Activated CD4-positive, alpha-beta T cell treated with anti-CD3 and anti-CD28 coated beads, Interleukin-2, amount 50 U/mL, for 4 hours (primary cell): ENCODE measurements at places on chromosomes 7 and 10.

DNA sequence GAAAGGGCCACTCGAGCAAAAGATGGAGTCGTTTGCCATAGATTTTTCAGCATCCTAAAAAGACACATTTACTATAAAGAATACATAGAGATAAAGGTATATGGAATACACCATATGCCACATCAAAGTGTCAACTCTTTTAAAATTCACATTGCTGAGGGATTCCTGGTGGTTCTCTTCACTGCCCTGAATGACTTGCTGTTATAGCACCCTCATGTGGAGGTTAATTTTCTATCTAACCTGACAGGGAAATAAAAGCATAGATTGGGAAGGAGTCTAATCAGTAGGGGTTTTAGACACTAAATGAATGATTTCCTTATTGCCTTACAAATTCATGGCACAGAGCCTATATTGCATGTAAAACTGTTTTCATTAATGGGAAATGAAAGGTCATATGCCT lies 25.9 kb downstream of the DNAH11 start:
- no peak for DNase-seq

GRCh38 chr7:106524690-106525059 lies 136.3 kb downstream of the CCDC71L start:
- no peak for DNase-seq

GRCh38 chr10:29285624-29286051 lies 3.2 kb upstream of the LYZL1 start:
- DNase-seq, result no peak

DNA sequence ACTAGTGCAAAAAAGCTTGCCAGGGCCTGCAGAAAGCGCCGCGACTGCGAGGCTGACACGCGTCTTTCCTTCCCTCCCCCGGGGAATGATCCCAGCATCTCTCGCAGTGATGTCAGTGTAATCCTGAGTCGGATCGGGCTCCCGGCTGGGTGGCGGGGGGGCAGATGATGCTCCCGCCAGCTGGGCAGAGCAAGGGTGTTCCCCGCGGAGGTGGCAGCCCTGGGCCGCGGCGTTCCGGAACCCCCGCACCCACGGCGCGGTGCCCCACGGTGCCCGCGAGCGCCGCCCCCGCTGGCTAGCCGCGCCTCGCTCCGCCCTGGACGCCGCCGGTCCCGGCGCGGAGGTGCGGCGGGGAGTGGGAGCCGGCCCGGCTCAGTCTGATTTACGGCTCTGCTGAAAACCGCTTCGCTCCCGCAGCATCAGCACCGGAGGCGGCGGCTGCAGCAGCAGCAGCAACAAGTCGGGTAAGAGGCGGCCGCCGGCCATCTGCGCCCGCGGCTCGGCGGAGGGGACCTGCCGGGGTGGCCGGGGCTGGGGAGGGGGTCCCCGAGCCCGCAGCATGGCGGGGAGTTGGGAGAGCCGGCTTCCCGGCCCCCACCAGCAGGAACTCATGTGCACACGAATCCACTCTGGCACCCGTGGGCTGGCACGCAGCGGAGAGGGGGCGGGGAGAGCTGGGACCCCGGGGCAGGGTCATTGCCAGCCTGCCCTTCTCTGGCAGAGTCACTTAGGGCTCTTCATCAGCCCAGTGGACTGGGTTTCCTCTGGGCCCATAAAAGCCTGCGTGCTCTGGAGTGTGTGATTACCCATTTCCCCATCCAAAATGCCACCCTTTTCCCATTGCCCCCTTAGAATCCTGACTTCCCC lies at the start of gene ZNF365:
ZNF365 (plus strand) TSS at position 375 of the 867 bp plus-strand sequence. CDS start 1,825 bp downstream, outside the sequence.
- no peak for DNase-seq

DNA sequence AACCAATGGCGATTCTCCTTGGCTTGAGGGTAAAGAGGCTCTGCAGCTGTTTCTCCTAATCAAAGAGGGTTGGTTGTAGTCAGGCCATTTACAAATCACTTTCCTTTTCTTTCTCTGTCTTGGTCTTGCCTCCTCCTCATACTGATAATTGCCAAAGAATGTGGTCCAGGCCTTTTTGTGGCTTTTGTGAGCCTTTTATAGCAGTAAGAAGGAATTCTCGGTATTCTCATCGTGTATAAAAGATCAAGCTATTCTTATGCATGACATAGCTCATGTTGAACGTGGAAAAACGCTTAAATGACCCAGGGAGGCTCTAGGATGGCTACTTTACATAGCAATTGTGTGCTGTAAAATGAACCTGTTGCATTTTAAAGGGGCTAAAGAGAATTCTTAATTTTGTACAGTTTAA lies 62.6 kb downstream of the RBM20 start:
- no peak for DNase-seq

DNA sequence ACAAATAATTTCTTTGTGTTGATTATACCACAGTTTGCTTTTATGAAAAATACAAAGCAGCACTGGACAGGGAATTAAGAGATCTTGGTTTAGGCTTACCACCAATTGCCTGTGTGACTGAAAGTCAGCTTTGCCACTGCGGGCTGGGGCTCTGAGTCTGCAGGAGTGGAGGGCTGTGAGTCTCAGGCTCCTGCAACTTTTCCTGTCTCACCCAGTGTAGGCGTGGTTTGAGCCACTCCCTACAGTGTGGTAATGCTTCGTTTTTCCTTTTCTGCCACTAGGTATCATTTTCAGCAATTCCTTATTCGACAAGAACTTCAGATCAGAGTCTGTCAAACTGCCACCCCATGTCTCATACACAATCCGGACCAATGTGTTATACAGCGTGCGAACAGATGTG lies 180.6 kb downstream of the ABCA13 start:
- DNase-seq, result no peak

DNA sequence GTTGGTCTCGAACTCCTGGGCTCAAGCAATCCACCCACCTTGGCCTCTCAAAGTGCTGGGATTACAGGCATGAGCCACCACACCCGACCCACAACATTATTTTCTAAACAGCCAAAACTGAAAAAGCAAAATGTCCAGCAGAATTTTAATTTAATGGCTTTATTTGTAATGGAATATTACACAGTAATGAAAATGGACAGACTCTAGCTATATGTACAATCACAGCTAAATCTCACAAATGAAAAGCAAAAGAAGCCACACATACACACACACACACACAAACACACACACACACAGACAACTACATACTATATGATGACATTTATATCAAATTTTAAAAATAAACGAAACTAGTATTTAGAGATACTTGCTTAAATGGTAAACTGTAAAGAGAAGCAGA lies 18.7 kb downstream of the ARHGAP19 start:
- DNase-seq, result no peak

DNA sequence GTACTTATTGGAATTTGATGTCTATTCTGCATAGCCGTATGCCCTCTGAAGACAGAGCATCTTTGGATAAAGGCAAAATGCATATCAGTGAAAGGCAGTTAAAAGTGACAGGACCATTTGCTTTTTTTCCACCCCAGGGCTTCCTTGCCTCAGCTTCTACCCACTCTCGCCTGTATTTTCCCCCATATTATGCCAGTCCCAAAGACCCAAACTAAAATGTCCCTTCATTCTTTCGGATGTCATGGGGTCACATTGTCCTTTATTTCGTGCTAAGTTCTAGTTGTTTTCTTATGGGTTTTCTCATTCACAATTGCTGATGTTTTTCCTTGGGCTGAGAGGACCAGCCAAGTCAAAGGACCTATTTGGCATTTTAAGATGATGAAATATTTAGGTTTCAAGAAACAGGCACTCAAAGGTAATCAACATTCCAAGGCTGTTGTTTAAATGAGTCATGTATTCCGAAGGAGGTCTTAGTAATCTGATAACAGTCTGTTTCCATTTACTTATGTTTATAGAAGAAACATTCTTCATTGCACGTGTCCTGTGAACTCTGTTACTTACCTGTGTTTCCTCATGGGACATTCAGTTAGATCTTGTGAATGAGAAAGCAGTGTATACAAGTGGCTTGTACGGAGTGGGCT lies 74.1 kb downstream of the DNAH11 start:
- no peak for DNase-seq

DNA sequence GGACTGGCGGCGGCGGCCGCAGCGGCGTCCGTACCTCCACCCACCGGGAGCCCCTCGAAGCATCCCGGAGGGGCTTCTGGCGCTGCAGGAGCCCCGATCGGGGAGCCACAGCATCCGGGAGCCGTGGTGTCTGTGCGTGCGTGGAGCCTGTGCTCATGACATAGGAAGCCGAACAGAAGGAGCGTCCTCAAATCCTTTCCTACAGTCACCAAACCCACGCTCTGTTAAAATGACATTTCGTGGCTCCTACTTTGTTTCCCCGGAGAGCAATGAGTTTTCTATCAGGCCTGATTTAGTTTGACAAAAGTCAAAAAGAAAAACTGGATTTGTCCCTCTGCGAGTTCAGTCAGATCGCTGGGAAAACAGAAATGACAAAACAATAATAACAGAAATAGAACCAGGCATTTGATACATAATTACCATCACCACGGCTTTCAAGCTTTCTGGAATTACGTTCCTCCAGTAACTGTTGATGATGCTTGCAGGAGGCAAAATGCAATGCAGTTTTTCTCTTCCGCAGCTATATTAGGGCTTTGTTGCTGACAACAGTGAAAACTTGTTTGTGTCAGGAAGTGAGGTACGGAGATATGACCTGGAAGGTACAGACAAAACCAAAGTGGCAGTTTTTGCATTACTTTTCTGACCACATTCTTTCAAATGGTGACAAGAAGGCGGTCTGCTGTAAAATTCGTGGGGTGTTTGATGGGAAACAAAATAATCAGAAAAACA lies 219.3 kb upstream of the MKLN1 start:
- no peak for DNase-seq

DNA sequence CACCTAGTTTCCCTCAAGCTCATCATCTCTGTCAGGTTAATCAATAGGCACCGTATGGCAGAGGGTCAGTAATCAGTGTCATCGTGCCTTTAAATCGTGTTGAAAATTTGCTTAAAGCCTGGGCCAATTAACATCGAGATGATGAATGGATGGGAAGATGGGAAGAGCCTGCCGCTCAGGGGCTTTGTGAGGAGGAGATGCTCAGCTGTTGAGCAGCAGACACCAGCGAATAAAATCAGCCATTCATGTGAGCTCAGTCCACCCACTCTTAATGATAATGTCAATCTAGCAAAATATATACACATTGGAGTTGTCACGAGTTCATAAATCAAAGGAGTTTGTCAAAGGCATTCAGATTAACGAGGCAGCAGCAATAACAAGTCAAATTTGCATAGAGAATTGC lies 97.7 kb downstream of the BTRC start:
- DNase-seq, result no peak

GRCh38 chr7:32204361-32205018 lies 134.3 kb upstream of the PDE1C start:
- no peak for DNase-seq

DNA sequence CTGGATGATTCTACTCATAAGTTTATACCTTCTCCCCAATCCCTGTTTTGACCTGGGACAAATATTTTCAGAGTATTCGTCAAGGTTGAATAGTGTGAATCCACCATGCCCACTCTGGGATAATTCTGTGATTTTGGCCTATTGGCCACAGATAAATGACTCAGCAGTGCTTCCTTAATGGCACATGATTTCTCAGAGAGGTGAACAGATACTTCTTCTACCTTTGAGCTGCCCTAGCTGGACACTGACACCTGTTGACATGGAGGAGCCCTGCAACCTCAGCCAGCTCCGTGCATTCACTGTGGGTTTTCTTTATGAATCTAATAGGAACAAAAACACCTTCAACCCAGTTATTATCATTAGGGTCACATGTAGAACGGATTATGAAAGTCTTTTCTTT lies 40.9 kb upstream of the HPS1 start:
- no peak for DNase-seq

- DNase-seq, result no peak
Measured at GRCh38 chr7:50308532-50309385, 4.2 kb downstream of the IKZF1 start.

- DNase-seq, result no peak
Measured at GRCh38 chr7:148580446-148580845, 10.1 kb upstream of the C7orf33 start.

DNA sequence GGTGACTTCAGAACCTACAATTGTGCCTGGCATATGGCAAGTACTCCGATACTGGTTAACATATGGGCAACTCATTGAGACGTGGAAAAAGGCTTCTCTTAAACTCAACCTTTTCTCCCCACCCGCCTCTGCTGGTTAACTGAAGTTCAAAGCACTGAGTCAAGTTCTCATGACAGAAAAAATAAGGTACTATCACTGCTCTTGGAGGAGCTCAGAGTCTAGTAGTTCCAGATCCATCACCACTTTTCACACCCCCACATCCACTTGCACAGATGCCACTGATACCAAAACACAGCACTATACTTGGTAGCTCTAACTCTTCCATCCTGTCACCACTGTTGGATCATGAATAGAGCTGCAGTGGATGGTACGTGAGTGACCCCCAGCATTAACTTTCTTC lies 36.2 kb downstream of the CCDC6 start:
- DNase-seq, result no peak

DNA sequence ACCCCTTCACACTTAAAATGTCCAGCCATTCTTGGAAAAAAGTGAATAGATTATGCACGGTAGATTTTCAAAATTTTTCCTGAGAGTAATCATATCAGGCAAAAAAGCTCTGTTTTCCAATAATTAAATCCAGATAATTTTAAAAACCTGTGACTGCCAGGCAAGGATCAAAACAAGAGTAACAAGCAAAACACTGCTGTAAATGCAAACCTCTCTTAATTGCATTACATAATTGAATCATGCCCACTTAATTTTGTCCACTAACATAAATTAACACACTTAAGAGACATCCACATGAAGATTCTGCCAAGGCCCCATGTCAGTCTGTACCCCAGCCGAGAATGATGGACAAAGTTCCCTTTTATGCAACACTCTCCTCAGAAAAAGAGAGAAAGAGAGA lies 135.3 kb downstream of the FGFR2 start:
- no peak for DNase-seq

- no peak for DNase-seq
Measured at GRCh38 chr7:155032978-155033377, 30.1 kb upstream of the PAXIP1 start.

GRCh38 chr7:39667341-39667923 lies 44.1 kb downstream of the RALA start:
- DNase-seq, result no peak

DNA sequence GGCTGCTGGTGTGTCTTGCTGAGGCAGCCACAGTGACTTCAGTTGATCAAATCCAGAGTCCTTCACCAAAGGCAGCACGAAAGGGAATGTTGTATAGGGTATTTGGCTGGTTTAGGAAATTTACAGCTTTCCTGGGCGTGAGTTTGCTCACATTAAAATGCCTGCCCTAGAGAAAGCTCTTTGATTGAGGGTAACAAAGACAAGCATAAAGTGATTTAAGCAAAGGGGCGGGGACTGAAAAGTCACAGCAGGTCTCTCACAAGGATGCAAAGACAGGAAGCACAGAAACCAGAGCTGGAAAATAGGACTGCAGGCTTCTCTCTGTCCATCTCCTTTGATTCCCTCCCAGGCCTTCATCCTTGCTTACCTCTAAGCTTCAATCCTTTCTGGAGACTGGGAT lies 139.2 kb downstream of the ELMO1 start:
- no peak for DNase-seq

DNA sequence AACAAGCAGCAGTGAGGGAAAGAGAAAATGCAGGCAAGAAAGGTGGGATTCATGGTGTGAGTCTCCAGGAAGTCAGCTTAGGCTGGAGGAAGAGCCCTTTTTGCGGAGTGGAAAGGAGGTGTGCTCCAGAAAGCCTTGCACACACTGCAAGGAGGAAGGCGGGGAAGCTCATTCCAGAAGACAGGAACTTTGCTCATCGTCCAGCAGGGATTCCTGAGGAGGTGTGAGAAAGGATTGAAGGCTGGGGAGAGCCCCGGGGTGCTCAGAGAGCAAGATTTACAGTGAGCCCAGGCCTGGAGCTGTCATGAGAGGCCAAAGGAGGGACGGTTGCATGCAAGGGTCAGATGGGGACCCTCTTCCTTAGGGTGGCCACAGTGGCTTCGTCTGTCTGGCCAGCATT lies 17.6 kb downstream of the SLC29A3 start:
- DNase-seq, result no peak
